Neural crest cell (in vitro differentiated cells): ENCODE measurements at places on chromosomes 16 and 17.

GRCh38 chr16:30748634-30749445, 615 bp downstream of the PHKG2 start:
- DNase-seq = peak; percentile 30

DNA sequence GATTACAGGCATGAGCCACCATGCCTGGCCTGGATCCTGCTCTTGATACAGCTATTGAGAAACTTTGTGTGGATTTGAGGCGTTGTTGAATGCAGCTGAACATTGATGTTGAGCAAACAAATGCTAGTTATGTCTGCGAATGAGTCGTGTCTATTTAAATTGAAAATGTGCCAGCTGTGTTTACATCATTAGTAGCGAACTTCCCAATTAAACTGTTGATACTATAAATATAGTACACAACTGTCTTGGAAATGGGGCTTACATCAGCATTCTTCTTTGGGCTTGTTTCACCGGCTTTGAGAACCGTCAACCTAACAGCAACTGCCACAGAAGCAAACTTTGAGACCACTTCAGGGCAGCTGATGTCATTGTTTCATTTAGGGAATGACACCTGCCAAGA, 251.9 kb downstream of the RBFOX1 start:
- DNase-seq = no peak

- no peak for DNase-seq
These were observed 72.4 kb downstream of the PGS1 start for GRCh38 chr17:78450696-78451345.

DNA sequence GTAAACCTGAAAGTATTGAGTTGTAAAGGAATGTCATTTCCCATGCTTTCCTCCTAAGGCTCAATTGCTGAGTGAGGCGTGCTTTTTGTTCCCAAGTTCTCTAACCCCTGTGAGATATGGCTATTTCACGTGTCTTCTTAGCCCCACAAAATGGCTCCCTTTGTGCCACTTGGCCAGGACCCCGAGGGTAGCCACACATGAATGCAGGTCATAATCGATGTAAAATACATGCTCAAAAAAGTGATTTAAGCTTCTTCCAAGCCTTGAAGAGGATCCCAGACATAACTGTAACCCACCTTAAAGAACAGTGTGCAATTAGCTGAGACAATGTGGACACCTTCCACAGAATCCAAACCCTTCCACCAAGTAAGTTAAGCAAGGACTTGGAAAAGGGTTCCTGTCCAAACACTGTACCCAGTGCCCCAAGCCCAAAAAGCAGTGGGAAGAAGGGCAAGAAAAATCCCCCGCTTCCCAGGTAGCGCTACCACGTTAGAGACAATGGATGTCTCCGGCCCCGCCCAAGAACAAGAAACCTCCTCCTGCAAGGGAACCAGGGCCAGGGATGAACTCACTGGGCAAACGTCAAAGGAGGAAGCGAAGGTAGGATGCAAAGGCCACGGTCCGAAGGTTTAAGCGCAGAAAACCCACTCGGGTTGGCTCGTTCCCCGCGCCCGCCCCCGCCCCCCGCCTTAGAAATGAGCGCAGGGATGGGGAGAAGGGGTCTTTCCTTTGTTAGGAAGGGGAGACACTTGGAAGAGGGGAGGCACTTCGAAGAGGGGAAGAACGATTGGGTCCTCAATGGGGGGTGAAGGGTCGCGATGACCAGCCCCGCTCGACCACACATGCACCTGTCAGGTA, 1.2 kb downstream of the JPT1 start:
- DNase-seq = peak; percentile 22

- no peak for DNase-seq
These were observed 8.6 kb downstream of the P2RX1 start for GRCh38 chr17:3907483-3908216.

DNA sequence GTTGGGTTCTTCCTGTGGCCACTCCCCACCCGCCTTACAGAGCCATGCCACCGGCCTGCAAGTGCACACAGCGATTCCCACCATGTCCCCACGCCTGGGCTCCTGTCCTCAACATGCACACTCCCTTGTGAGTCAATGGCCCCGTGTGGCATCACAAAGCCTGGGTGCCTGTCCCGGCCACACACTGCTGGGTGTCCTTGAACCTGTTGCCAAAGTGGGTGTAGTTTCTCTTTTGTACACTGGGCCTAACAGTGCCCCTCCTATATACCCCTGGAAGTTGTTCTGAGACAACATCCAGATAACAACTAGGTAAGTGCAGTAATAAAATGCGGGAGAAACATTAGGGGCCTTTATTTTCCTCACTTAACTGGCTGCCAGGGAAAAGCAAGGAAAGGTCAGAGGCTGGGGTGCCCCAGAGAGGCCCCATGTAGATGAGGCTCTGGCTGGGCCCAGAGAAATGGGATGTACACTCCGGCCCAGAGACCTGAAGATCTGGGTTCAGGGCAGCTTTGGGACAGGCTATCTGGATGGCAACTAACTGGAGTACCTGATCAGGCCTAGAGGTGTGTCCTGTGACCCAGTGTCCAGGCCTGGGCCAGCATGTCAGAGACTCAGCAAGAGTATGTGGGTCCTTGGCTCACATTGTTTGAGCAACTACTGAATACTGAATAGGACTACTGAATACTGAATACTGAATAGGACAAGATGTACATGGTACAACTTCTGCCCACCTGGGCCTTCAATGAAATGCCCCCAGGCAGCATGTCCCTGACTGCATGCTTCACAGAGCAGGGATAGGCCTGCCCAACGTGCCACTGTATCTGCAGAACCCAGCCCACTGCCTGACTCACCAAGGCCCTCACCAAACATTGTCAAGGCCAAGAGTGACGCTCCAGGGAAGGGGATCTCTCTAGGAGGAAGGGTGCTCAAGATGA, 8.3 kb downstream of the ABCC3 start:
- no peak for DNase-seq

DNA sequence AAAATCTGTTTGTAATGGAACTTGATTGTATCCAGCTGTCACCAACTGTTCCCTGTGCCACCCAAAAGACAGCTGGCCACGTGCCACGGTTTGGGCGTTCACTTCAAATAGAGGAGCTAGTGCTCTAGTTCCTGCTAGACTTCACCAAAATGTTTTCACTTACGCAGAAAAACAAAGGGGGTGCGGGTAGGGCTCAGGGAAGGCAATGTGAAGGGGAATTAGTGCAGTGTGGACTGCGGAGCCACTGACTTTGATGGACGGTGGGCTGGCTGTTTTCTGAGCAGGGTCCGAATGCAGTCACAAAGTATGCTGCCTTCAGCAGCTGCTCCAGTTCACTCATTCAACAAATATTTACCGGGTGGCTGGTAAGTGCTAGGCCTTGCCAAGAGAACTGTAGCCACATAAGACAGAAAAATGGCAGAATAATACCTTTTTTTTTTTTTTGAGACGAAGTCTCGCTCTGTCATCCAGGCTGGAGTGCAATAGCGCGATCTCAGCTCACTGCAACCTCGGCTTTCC, 7.6 kb upstream of the CYTH1 start:
- DNase-seq = no peak

GRCh38 chr16:28277537-28278388, 14.6 kb upstream of the SBK1 start:
- peak; percentile 95 for DNase-seq

DNA sequence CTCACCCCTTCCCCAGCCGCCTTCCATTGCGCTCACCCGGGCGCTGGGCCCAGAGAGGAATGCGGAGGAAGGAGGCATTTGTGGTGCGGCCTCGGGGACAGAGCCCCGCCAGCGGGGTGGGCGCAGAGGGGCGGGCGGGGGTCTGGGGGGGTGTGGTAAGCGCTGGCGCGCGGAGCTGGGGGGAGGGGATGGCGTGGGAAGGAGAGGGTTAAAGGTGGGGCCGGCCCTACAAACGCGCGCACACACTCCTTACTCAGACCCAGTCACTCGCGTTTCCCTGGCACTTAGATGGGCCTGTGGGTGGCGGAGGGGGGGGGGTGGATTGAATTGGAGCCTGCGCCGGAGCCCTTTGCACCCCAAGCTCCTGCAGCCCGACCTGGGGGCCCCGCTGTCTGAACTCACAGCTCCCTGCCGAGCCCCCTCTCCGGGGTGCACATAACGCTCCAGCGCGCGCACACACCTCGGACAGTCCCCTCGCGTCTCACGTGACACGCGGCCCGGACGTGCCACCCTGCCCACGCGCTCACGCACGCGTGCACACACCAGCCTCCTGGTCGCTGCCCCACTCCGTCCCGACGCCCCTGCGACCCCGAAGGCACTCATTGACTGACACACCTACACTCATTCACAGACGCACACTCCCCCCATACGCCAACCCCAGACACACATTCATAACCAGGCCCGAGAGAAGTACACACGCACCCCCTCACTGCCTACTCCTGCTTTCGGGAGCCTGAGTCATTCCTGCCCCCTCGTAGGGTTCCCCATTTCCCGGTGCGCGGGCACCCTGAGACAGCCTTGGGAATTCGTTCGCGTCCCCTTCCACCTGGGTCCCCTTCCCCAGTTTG, 844 bp downstream of the TBKBP1 start:
- DNase-seq = no peak

- no peak for DNase-seq
These were observed 18.2 kb upstream of the ATF7IP2 start for GRCh38 chr16:10367616-10368188.

- no peak for DNase-seq
These were observed 150.4 kb upstream of the HS3ST2 start for GRCh38 chr16:22663389-22664064.

GRCh38 chr16:83744441-83744981, 63.3 kb upstream of the HSBP1 start:
- DNase-seq = peak; percentile 43

DNA sequence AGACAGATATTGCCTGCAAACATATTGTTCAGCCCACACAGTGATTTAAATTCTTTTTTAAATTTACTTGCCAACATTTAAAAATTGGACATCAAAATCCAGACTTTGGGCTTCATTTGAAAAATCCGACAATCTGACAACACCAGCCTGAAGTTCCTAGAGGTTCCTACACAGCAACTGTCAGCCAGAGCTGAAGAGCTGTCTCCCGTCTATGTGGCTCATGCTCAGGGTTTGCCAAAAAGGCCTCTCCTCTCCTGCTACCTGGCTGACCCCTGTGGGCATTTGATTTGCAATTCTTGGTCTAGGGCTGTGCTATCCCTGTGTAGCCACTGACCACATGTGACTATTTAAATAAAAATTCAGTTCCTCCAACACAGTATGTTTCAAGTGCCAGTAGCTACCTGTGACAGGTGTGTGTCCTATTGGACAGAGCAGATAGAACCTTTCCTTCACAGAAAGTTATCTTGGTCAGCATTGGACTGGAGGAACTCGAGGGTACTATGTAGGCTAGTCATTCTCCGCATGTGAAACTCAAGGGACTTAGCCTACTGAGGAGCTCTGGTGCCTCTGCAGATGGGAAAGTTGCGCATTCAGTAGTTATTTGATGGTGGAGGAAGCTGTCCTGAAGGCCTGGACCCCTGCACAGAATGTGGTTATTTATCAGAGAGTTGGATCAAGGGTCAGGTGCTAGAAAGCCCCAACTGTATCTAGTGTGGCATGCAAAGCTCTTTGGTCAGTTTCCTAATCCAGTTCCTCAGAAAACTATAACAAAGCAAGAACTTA, 2.7 kb downstream of the LYRM1 start:
- DNase-seq = no peak

DNA sequence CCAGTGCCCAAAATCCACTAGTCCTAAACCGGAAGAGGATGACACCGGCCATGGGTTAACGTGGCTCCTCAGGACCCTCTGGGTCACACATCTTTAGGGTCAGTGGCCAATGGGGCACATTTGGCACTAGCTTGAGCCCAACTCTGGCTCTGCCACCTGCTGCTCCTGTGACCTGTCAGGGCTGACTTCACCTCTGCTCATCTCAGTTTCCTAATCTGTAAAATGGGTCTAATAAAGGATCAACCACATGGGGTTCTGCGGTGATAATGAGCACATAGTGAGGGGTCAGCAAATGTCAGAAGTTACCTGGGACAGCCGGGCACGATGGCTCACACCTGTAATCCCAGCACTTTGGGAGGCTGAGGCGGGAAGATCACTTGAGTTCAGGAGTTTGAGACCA, 18.4 kb downstream of the QPRT start:
- no peak for DNase-seq

DNA sequence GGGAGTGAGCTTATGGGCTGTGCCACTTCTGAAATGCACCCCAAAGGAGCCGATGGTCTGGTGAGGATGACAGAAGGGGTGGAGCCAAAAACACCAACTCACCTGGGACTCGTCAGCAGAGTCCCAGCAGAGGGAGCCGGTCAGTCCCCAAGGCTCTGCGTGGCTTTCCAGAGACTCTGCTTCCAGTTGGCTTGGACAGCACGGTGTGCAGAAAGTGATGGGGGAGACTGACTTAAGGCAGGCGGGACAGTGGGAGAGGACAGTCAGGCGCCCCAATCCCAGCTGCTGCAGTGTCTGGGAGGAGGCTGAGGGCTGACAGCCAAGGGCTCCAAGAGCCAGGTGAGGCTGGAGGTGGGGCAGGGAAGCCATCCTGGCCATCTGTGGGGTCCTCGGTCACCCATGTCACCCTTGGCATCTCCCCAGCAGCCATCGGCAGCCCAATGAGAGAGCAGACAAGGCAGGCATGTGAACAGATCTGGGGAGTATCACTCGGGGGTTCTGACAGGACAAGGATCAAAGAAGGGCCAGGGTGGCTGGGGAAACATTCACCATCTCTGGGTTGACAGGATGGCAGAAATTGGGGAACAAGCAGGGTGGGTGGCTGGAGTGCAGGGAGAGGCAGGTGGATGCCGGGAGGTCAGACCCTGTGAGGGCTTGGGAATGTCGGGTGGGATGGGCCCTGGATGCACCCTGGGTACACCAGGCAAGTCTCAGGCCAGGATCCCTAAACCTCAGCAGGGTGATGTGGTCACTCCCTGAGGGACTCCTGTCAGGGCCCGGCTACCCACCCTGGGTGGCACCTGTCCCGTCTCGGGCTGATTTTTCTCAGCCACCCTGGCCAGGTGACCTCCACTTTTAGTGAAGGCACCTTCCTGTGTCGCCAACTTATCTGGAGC, 8.9 kb upstream of the KRTAP17-1 start:
- no peak for DNase-seq

DNA sequence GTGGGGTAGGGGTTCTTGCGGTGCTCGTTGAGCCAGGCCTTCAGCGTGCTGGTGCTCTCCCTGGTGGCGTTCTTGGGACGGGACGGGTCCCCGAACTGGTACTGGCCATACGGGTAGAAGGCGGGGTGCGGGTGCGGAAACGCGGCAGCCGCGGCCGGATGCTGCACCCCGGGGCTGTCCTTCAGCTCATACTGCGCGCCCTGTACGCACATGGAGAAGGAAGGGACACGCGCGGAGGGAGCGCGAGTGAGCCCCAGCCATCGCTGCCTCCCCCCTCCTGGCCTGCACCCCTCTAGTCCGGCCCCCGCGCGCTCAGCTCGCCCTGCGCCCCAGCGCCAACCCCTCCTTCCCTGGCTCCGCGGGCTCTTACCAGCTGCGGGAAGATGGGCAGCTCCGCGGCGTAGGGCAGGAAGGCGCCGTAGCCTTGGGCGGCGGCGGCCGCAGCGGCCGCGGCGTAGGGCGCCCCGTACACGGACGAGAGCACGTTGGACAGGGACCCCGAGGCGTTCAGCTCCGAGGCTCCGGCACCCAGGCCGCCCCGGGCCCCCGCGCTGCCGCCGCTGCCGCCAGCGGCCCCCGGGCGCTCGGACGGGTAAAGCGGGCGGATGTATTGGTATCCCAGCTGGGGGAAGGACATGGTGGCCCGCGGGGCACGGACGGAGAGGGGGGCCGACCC, 1.0 kb downstream of the IRX3 start:
- DNase-seq = peak; percentile 23
